ENCODE measurements at places on chromosomes 7 and 10.

DNA sequence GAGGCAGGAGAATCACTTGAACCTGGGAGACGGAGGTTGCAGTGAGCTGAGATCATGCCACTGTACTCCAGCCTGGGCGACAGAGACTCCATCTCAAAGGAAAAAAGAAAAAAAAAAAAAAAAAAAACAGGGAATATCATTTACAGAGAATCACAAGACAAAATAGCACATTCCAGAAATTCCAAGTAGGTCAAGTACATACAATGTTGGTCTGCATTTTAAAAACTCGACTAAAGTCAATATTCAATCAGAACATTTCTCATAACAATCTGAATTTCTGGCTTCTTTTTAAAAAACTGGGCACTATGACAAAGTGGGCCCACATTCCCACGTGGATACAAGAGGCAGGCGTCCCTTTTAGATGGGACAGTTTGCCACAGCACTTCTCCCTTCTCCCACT lies 12.8 kb downstream of the ZC3HAV1L start:
- DNase-seq: no peak

GRCh38 chr10:26890956-26891355 lies 30.2 kb upstream of the ABI1 start:
- no peak for DNase-seq

DNA sequence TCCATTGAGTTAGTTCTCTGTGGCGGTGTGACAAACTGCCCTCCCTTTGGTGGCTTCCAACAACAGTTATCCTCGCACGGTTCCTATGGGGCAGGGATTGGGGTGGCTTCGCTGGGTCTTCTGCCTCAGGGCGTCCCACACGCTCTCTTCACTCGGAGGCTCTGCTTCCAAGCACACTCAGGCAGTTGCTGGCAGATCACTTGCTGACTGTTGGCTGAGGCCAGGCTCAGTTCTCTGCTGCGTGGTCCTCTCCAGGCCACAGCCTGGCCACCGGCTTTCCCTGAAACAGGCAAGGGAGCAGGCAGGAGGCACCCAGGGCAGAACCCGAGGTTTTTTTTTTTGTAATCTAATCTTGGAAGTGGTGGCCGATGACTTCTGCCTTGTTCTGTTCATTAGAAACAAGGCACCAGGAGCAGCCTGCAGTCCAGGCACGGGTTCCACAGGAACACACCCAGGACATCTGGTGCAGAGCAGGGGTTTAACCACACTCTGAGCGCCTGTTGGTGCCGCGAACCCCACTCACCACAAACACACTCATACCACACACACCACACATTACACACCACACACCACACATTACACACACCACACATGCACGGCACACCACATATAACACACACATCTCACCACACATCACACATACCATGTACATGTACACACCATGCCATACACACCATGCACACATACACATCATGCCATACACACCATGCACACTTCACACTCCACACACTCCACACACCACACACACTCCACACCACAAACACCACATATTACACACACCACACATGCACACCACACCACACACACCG lies 112.2 kb downstream of the PTPN20 start:
- no peak for DNase-seq

- no peak for DNase-seq
Measured at GRCh38 chr10:69065406-69066361, 22.2 kb upstream of the SRGN start.

GRCh38 chr10:35413985-35414861 lies 77.9 kb downstream of the CCNY start:
- DNase-seq: no peak

DNA sequence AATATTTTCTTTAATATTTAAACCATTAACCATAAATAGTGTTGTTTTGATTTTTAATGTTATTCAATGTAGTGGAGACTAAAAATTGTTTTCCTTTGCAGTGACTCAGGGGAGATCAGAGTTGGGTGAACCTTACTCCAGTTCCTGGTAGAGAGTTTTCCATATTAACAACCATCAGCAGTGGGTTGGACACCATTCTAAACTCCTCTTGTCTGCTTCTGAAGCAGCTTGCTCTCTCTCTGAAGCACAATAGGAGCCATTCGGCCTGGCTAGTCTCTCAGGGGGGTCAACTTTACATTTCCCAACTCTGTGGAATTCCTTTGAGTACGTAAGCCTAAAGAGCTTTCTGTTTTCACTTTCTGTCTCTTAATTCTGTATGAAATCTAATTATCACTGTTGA lies 9.4 kb upstream of the NRG3 start:
- DNase-seq: no peak

- no peak for DNase-seq
Measured at GRCh38 chr7:22594020-22594419, 94.0 kb upstream of the STEAP1B start.

DNA sequence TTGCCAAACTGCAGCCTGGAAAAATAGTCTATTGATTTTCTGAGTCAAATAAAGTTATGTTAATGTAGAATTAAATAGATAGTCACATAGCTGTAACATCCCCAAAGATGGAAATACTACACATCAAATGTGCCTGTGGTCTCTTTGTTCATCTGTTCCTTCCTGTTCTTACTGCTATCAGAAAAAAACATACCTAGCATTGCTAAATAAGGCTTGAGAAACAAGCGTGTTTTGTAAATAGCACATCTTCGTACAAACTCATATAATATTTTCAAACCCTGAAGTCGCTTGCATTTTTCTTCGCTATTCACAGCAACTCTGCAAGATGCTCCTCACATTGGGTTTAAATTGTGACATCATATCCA lies 116.1 kb downstream of the KLF6 start:
- DNase-seq: no peak

GRCh38 chr7:2978408-2978807 lies 65.3 kb downstream of the CARD11 start:
- peak; percentile 38 for DNase-seq

- no peak for DNase-seq
Measured at GRCh38 chr7:21972397-21972784, 26.7 kb upstream of the CDCA7L start.
